ENCODE measurements at places on chromosomes 2 and 18.

GRCh38 chr2:3608373-3609278 is 13.7 kb downstream of the COLEC11 start:
- DNase-seq = no peak

DNA sequence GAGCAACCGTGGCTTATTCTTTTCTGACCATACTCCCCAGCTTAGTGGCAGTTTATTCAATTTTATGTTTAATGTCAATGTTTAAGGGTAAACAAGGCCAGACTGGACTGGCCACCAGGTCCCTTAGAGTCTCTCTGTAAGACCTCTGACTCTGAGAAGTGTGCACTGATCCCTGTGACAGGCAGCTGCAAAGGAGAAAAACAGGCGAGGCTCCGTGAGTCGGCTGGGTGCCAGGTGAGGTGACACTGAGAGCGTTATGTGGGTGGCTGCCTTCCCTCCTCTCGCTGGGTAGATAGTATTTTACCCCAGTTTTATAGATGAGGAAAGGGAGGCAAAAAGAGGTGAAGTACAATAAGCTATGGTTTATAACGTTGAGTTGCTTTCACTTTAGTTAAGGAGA is 139.4 kb upstream of the HDAC4 start:
- no peak for DNase-seq

DNA sequence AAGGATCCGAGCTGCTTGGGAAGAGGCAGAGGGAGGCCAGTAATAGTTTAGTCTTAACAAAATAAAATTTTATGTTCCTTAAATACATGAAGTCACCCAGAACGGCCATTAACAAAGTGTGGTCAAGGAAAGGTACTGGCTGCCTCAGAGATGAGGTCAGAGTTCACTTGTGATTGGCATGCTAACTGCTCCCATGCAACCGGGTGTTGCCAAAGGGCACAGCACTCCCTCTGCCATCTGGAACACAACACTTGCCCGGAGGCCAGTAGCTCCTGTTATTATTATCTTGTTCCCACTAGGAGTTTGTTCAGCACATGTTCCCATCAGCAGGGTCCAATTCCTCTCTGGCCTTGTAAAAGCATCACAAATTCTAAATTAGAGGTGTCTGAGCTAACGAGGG is 207.0 kb downstream of the CYP26B1 start:
- no peak for DNase-seq

DNA sequence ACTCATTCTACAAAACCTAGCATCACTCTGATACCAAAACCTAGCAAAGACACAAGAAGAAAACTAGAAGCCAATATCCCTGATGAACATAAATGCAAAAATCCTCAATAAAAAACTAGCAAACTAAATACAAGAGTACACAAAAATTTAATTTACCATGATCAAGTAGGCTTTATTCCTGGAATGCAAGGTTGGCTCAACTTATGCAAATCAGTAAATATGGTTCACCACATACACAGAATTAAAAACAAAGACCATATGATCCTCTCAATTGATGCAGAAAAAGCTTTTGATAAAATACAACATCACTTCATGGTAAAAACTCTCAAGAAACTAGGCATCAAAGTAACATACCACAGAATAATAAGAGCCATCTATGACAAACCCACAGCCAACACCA is 188.3 kb downstream of the ETAA1 start:
- DNase-seq = no peak

GRCh38 chr18:70295192-70296188 is 6.6 kb downstream of the SOCS6 start:
- no peak for DNase-seq

DNA sequence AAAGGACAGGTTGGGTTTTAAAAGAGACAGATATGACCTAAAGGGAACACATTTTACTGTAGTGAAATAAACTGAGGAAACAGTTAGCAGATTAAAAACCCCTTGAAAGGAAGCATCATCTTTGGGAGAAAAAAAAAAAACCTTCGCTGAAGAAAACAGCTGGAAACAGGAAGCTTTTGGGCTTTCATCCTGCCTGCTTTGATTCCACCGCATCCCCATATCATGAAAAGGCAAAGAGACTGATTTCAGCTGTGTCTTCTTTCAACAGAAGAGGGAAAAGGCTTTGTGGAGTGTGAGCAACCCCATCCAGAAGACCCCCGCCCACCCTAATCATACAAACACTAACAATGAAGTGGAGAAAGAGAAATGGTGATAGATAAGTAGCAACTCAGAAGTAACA is 86.4 kb downstream of the TCF4 start:
- no peak for DNase-seq

DNA sequence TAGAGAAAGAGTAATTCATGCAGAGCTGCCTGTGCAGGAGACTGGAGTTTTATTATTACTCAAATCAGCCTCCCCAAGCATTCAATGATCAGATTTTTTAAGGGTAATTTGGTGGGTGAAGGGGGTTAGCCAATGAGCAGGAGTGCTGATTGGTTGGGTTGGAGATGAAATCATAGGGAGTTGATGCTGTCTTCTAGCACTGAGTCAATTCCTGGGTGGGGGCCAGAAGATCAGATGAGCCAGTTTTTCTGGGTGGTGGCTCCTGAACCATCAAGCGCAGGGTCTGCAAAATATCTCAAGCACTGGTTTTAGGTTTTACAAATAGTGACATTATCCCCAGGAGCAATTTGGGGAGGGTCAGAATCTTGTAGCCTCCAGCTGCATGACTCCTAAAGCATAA is 312.8 kb upstream of the THSD7B start:
- no peak for DNase-seq

GRCh38 chr2:199201539-199201938 is 256.2 kb downstream of the SATB2 start:
- no peak for DNase-seq
